ENCODE measurements at places on chromosomes 5 and 9.
A peak's percentile ranks its signal among the peaks of the same experiment; 100 is the strongest.

DNA sequence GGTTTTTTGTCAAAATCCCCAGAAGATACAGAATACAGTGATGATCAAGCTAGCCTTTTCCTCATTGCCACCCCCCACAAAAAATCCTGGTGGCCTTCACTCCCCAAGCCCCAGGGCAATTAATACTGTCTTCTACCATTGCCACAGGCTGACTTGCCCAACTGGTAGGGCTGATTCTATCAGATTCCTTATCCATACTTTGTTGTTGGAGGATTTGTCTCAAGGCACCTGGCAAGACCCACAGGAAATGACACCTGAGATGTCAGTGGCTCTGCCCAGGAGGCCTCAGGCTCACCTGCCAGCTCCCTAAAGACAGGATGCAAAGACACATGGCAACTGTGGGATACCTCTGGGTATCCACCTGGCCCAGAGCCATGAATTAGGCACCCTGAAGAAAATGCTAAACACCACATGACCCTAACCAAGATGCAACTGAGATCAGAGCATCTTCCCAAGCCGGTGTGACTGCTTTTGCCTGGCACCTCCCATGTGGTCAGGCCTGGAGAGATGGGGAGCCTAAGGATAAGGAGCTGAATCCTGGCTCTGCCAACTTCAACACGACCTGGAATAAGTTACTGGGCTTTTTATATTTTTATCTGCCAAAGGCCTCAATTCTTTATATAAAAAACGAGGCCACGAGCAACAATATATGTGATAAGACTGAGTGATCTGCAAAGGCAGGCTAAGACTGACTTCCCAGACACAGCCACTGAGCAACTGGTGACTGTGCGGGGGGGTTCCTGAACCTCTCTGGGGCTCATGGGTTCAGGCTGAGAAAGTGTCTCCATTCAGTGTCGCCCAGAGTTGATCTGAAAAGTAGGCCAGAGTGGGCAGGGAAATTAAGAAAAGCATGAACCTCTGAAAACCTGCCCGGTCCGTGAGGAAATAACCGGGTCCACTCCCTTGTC is 944 bp downstream of the ATOX1 start:
- DNase-seq: no peak

GRCh38 chr9:6109986-6110385 is 94.6 kb upstream of the RANBP6 start:
- no peak for DNase-seq

- DNase-seq: no peak
Observed at GRCh38 chr9:137757613-137758029, 120.0 kb upstream of the CACNA1B start.

- DNase-seq: no peak
Observed at GRCh38 chr9:37121881-37122280, 1.5 kb downstream of the ZCCHC7 start.

GRCh38 chr9:137626464-137626863 is 7.7 kb downstream of the EHMT1 start:
- no peak for DNase-seq

DNA sequence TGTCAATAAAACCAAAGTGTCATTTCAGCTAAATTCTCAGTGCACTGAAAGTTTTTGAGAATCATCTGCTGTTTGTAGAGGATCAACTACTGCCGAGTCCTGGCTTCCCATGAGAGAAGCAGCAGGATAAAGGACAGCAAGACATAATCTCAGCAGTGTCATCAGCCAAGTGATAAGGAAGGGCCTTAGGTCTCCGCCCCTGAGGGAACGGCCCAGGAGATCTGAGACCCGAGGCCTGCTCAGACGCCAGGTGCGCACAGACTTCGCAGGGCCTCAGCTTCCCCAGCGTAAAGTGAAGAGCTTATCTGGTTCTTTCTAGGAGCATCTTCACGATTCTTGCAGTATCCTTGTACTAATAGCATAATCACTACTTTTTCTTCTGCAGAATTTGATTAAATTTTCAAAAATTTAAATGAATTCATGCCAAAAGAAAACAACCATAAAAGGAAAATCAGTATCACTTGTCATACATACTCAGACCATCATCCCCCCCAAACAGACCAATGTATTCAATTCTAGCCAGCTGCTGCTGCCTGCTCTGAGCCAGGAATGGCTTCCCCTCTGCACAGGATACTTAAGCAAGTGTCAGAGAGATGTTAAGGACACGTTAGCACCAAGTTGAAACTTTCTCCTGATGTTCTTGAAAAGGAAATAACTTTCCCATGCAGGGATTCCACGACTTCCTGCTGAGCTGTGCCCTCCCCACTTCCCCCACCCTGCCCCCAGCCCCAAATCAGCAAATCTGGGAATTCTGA is 2.2 kb downstream of the GFPT2 start:
- no peak for DNase-seq

DNA sequence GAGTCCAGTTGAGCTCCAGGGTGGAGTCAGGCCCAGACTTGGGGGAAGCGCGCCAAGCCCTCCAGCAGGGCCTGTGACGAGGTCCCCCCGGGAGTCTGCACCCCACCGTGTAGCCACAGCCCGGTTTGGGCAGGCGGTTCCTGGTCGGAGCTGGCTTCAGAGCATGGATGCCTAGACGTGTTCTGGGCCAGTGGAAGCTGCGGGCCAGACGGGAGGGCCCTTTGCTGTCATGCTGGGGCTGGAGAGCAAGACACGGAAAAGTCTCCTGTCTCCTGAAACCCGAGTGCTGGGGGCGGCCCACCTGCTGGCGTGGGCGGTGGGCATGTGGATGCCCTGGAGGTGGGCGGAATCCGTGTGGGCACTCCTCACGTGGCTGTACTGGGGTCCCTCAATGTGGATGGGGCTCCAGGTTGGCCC is 1.9 kb downstream of the GPSM1 start:
- no peak for DNase-seq

DNA sequence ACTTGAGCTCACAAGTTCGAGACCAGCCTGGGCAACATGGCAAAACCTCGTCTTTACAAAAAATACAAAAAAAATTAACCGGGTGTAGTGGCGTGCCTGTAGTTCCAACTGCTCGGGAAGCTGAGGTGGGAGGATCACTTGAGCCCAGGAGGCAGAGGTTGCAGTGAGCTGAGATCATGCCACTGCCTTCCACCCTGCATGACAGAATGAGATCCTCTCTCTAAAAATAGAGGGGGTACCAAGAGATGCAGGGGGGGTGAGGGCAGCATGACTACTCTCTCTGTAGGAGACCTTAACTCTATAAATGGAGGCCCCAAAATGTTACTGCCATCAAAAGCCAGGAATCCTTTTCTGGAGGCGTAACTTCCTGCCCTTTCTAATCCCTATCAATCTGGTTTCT is 243.9 kb downstream of the DOCK8 start:
- DNase-seq: no peak

- no peak for DNase-seq
Observed at GRCh38 chr5:33244441-33245150, 196.2 kb upstream of the TARS1 start.

DNA sequence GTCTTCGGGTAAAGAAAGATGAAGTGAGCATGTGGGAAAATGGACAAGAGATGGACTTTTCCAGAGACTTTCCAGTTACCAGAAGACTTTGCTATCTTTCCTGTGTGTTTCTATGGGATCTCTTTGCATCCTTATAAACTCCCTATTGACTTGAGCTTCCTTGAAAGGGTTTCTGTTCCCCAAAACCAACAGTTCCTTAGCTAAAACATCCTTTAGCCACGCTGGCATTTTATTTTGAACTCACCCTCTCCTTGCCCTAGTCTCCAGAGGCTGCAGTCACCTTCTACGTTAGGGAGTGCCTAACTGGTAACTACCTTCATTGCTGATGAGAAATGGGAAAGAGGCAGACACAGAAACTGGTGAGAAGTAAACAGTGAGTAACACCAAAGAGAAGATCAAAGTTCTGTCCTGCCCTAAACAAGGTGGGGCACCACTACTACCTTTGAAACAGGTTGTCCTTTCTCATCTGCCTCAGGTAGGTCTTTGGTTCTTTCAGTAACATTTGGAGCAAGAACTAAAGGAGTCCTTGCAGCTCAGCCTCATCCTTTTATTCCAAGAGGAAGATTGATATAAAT is 402.9 kb downstream of the ENC1 start:
- DNase-seq: no peak

- no peak for DNase-seq
Observed at GRCh38 chr9:88799541-88800328, 191.5 kb upstream of the S1PR3 start.

GRCh38 chr5:136811551-136811950 is 446.2 kb upstream of the TRPC7 start:
- no peak for DNase-seq

- DNase-seq: no peak
Observed at GRCh38 chr9:109098960-109099308, 20.8 kb downstream of the TMEM245 start.

GRCh38 chr9:2016408-2017330 is 1.5 kb downstream of the SMARCA2 start:
- DNase-seq: peak; percentile 93

DNA sequence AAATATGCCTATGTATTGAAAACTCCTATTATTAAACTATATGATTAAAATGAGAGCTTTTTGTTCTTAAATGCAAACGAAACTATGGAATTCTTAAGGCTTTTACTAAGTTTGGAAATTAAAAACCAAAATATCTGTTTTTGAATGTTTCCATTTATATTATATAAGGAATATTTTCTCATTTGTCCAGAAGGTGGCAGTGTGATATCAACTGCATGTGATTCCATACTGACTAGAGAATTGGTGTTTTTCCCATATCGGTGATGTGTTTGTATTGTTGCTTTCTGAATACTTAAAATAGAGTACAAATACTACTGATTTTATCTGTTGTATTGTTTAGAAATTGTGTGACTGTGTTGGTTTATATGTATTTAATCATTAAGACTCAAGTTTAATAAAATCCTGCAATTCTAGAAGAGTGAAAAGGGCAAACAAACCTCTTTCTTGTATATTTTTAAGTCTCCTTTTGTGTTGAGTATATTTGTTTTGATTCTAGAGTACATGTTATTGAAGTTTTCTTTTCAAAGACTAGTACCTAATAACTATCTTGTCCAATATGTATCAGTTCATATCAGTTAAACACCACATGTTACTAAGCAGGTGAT is 320.8 kb downstream of the CCDC171 start:
- DNase-seq: no peak

DNA sequence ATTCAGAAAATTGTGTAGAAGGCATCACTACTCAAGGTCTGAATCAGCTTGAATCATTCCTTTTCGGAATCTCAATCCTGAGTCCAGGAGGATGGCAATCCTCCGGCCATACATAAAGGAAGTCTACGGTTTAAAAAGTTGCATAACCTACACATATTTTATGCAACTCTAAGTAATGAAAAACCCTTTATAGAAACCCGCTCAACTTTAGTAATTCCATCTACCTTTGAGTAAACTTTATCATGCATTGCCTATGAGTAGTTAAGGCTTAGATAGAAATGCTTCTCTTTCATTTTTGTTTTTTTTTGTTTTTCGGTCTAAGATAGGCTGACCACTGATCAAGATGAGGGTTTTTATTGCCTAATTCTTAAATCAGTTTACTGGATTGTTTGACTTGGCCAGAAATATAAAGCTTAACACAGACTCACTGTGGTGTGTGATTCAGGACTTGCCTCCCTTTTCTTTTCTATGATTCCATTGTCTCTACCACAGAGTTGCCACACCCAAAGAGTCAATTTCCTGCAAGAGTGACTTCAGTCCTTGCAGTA is 85.0 kb downstream of the LURAP1L start:
- no peak for DNase-seq

DNA sequence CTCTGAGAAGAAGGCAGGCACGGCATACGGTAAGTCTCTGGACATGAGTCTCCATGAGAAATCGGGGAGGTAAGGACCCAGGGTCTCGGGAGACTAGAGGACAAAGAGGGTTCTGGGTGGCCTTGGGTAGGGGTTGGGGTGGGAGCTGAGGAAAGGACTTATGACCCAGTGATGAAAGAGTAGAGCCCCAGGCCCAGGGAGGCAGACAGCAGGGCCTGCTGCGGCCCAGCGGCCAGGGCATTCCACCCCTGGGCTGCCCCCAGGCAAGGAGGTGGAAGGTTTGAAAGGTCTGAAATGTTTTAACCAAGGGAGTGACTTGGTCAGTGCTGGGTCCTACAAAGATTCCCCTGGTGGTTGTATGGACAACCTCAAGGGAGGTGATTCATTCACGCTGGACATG is 89.1 kb downstream of the CRB2 start:
- peak; percentile 35 for DNase-seq

DNA sequence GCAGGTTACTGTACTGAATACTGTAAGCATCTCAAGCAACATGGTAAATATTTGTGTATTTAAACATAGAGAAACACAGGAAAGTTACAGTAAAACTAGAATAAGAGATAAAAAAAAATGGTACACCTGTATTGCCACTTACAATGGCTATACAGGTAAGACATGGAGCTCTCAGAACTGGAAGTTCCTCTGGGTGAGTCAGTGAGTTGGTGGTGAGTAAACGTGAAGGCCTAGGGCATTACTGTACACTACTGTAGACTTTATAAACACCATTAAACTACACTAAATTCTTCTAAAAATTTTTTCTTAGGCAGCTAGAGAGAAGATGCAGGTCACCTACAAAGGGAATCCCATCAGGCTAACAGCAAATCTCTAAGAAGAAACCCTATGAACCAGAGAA is 872.9 kb downstream of the TAF11L14 start:
- DNase-seq: no peak

GRCh38 chr5:172801179-172801671 is 30.2 kb upstream of the DUSP1 start:
- DNase-seq: no peak

GRCh38 chr9:12461763-12462460 is 231.3 kb upstream of the TYRP1 start:
- no peak for DNase-seq

DNA sequence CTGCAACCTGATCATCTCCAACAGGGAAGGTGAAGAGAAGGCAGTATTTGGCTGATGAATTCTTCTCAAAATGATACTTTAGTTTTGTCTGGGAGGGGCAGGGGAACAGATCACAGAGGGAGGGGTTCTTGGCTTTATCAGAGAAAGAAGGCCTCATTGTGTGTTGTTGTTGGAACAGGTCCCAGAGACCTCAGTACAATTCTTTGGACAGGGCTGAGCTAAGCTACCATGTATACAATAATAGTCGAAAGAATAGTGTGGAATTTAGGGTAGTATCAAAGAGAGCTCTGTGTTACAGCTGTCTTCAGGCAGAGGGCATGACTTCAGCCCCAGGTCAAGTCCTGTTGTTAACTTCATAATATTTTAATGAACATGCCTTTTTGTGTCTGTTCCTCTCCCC is 39.9 kb downstream of the ARHGAP26 start:
- no peak for DNase-seq

DNA sequence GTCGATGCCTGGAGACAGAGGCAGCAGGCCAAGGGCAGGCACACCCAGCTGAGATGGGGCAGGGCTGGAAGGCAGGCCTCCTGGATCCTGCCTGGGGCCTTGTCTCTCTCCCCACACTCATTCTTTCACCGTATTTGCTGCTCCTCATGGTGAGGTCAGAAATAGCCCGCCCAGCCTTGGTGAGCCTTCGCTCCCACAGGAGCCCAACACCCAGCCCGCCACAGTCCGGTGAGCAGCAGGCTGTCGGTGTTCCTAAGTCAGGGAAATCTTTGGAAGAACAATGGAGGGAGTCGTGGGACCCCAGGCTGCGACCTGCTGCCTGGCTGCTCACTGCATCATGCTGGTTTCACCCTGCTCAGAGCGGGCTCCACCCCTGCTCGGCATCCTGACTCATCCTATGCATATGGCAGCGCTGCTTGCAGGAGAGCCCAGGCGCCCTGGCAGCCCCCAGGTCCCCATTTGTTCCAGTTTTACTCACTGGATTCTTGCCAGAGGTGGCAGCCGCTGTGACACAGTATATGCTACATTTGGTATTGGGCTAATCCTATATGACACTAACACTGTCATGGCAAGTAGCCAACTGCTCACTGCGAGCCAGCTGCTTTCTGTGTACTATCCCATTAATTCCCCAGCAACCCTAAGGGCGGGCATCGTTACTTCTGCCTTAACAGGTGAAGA is 53.2 kb upstream of the NCS1 start:
- DNase-seq: no peak

GRCh38 chr5:35876454-35876853 is 19.8 kb downstream of the IL7R start:
- no peak for DNase-seq
